NCI-H187 treated with DMSO at 0.1 percent for 48 hours (cell line): ENCODE measurements at places on chromosomes 6 and 20.

GRCh38 chr6:82568290-82568993, 204.8 kb downstream of the TPBG start:
- no peak for DNase-seq

DNA sequence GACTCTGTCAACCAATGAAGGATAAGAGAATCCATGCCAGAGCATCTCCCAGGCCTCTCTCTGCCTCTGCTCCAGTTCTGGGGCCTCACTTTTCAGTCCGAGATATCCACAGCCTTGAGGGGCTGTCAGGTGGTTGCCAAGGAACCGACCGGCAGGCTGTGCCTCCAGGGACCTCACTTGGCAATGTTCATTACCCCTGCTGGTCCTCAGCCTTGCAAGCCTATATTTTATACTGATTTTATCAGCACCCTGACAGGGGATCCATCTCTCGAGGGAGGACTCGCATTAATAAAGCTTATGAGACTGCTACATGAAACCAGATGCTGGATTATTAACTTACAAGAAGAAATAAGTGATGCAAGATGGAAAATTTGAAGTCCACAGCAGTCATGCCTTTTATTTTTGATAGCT, 39.9 kb downstream of the TMC2 start:
- no peak for DNase-seq

DNA sequence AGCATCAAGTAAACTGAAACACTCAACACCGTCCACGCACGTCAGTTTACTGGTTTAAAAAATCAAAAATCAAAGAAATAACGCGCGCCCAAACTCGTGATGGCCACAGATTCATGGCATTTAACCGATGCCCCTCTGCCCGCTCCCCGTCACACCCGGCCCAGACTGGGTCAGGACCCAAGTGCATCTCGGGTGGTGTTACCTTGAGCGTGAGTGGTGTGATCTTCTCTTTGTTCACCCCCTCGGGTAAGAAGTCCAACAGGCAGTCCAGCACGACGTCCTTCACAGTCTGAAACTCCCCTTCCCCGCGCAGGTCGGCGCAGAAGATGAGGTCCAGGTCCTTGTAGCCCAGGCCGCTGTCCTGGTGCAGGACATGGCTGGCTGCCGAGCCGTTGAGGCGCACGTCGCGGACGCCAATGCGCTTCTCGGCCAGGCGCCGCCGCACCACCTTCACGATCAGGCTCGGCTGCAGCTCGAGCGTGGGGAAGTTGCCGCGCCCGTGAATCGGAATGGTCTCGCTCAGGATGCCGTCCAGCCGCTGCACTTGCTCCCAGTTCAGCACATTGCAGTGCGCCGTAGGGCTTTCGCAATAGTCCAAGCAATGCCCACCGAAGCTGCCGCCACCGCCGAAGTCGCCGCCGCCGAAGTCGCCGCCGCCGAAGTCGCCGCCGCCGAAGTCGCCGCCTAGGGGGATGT, 945 bp downstream of the TENT5A start:
- DNase-seq, result no peak

- DNase-seq, result no peak
Observed at GRCh38 chr20:35327074-35327976, 35.1 kb upstream of the FAM83C start.

- no peak for DNase-seq
Observed at GRCh38 chr20:51631011-51631950, 88.8 kb upstream of the NFATC2 start.

DNA sequence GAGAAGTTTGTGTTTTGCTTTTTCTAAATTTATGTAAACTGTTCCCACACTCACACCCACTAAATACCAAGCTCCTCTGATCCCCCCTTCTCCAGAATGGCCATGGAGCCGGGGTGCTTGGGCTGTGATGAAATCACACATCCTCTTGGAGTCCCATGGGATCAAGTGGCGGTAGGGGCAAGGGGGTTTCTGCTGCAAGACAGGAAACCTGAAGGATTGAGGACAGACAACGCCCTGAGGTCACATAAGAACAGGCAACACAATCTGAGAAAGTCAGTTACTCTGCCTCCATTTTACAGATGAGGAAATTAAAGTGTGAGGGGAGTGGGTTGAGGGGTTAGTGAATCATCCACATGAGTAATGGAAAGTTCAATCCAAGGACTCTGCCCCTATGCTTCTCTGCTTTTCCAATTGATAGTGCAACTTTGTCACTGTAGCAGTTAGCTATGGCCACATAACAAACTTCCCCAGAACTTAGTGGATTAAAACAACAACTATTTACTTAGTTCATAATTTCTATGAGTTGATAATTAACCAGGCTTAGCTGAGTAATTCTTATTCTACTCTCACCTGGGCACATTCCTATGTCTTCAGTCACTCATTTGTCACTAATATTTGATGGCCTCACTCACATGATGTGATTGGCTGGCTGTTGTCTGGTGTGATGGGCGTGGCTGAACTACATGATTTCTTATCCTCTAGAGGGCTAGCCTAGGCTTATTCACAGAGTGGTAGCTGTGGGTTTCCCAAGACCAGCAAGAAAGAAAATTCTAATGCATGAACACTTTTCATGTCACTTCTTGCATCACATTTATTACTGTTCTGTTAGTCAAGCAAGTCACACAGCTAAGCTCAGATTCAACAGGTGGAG, 311.1 kb upstream of the RNF24 start:
- DNase-seq, result no peak

DNA sequence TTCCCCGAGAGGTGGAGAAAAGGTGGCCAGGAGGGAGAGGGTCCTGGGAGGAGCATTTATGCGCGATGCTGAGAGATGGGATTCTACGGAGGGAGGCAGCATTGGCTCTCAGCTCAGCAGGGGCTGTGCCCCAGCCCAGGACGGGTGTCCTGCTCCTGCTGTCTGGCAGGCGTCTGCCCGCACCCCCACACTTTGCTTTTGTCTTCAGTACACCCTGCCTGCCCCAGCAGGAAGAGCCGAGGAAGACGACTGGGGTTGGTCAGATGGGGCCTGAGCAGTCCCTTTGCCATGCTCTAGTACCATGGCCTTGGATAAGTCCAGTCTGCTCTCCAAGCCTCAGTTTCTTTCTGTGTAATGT, 68.5 kb downstream of the TCP11 start:
- no peak for DNase-seq

GRCh38 chr6:108767418-108768165, 80.6 kb upstream of the ARMC2 start:
- DNase-seq, result no peak

DNA sequence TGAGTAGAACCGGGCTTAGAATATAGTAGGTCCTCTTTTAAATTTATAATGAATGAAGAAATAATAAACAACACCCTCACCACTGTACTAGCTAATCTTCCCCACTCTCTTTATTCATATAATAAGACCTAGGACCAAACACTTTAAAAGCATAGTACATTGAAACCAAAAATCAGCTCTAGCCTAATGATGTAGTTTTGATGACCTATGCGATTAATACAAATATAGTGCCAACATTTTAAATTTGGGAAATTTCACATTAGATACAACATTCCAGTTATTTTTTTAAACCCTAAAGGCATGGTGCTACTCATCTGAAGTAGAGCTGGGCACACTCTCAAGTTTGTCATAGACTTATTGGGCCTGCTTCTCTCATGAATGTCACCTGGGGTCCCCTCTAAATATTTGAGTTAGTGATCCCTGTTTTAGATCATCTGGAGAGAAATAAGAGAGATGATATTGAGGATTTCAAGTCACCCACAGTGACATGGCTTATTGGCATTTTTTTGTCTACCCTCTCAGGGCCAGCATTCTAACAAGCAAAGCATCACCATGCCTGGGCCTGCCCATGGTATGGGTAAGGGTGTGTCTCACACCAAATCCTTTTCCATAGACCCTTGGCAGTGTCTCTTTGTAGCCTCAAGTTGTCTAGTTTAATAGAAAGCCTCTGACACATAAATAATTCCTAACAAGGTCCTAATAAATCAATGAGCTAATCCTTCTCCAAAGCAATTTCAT, 319.8 kb downstream of the HIVEP2 start:
- no peak for DNase-seq

DNA sequence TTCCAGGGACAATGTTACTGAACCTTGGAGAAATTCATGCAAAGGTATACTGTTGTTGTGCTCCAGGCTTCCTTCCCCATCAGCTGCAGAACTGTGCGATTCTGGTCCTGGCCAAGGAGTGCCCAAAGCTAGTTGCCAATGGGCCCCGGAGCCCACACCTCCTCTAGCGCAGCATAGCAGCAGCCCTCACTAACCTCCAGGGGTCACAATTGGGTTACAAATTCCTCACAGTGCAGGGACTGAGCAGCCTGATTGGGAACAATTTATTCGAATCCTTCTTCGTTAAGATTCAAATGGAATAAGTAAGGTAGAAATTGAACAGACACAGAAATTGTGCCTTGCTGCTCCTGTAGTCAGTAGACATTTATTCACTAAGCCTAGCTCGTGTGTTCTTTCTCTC, 284.9 kb downstream of the PRKN start:
- no peak for DNase-seq

DNA sequence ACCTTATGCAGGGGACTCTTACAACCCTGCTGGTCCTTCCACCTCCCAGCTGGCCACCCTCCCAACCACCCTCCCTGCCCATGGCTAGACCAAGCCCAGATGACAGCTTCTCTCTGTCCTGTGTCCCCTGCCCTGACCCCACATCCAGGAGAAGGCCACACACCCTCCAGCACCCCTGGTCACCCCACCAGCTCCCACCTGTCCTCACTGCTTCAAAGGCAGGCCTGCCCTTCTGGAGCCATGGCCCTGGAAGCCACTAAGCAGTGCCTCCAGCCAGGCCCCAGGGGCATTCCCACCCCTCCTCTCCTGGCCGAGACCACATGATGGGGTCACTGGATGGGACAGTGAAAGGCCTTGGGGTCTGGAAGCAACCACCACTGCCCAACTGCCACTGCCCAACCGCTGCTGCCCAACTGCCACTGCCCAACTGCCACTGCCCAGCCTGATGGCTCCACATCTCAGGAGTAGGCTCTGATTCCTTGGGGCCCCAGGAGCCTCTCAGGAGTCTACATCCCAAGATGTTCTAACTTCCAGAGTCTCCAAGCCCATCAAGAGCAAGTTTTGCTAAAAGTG, 30.5 kb downstream of the UBD start:
- no peak for DNase-seq

DNA sequence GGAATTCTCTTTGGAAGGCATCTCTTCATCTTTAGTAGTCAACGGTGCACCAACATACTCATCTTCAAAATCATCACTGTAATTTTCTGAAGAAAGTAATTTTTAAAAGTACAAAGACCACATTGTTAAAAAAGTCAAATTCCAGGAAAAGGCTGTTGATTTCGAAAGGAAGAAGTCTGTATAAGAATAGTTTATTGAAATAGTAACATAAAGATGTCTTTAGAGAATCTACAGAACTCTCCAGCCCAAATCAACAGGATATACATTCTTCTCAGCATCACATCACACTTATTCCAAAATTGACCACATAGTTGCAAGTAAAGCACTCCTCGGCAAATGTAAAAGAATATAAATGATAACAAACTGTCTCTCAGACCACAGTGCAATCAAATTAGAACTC, 23.4 kb downstream of the CEP162 start:
- DNase-seq, result no peak

- DNase-seq, result no peak
Observed at GRCh38 chr20:18840248-18840645, 26.7 kb downstream of the SCP2D1 start.

DNA sequence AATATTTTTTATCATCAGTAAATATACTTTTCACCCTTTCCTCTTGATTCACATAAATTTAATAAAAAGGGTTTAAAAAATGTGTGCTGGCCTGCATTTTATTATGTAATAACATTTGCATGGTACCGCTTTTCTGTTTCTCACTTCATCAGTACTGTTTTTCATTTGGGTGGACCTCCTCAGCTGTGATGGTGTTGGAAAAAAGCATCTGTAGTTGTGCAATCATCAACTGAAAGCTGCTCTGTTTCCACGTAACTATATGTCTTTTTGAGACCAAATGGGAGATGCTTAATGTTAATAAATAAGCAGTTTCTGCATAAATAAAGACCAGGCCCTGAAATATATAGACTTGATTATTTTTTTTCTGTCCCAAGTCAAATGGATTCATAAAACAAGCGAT, 31.6 kb upstream of the CENPW start:
- DNase-seq, result no peak

DNA sequence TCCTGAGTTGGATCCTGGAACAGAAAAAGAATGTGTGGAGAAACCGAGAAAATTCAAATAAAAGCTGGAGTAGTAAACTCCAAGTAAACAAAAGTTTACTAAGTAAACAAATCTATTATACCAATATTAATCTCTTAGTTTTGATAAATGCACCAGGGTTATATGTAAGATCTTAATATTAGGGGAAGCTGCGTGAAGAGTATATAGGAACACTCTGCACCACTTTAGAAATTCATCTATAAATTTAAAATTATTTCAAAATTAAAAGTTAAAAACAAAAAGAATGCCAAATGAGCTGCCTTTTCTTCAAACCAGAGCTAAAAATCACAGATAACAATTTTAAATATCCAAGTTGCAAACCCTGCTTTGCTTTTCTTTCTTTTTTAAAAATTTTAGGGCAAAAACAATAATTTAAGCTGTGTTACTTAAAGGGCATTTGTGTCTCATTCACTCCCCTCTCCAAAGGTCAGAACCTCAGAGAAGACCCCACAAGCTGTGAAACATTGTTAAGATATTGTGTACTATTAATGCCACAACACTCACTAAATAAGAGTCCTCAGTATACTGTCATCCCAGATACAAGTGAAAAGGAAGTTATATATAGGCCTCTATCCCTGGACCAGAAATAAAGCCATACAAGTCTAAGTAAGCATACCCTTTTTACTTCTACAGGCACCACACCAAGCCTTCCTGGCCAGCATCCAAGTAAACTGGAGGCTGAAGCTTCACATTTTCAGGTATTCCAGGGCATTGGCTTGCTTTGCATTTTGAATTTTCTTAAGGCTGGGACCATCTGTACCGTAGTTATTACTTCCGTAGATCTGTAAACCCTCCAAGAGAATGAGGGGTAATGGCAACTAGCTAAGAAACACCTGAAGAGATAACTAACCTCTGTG, 7.0 kb downstream of the DNAAF9 start:
- no peak for DNase-seq
